ENCODE measurements at places on chromosomes 4 and X.

DNA sequence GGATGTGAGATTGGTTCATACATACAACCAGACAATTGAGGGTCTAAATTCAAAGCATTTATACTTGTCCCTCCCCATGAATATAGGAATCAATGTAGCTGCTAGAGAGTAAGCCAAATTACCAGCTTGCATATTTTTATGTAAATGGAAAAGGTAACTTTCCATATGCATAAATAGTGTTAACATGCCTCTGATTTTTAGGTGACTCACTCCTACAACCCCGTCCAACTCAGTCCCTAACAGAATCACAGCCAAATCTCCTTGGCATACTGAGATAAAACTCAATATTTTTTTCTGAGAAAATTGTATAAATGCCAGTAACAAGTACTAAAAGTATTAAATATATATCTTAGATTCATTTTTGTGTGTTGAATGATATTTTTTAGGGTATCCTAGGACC, 67.2 kb downstream of the INPP4B start:
- DNase-seq: no peak

DNA sequence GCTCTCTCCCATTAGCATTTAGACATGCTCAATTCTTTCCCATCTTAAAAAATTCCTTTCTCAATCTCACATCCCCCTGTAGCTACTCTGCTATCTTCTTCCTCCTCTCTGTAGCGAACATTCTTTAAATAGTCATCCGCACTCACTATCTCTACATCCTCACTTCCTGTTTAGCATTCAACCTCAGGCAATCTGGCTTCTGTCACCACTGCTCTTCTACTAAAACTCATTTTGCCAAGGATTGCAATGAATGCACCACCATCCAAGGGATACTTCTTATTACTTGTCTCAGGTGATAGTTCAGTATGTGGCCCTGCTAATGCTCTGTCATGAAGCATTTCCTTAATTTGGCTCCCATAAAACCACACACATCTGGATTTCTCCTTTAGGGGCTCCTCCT, 10.9 kb upstream of the TET2 start:
- no peak for DNase-seq

GRCh38 chrX:3450881-3451570, 104.6 kb upstream of the MXRA5 start:
- DNase-seq: no peak

- no peak for DNase-seq
Measured at GRCh38 chr4:6152869-6153705, 47.3 kb downstream of the JAKMIP1 start.

GRCh38 chr4:96677499-96677898, 837.6 kb downstream of the PDHA2 start:
- no peak for DNase-seq

DNA sequence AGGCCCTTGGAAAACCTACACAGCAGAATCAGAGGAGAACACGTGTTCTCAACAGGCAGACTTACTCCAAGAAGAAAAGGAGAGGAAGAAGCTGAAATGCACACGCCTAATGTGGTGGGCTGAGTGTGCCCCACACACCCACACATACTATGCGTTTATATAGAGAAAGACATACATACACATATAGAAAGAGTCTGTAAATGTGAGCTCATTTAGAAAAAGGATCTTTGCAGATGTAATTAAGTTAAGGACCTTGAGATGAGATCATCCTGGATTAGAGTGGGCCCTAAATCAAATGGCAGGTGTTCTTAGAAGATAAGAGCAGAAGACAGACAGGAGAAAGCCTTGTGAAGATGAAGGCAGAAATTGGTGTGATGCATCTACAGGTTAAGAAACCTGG, 87.2 kb upstream of the KLF3 start:
- no peak for DNase-seq

DNA sequence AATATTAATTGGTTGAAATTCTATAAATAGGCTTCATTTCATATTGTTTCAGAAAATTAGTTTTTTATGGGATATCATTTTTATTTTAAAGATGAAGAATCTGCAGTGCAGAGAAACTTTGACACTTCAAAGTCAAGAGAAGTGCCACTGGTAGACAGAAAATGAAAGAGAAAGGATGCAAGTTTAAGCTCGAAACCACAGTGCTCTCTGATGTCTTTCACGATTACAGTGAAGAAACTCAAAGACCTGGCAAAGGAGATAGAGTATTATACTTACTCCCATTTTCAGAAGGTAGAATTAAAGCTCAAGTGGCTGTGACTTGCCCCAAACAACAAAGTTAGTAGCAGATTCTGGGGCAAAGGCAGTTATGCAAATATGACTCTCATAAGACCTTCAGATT, 745.4 kb downstream of the TECRL start:
- no peak for DNase-seq

- DNase-seq: no peak
Measured at GRCh38 chrX:15971696-15972095, 117.1 kb upstream of the AP1S2 start.

DNA sequence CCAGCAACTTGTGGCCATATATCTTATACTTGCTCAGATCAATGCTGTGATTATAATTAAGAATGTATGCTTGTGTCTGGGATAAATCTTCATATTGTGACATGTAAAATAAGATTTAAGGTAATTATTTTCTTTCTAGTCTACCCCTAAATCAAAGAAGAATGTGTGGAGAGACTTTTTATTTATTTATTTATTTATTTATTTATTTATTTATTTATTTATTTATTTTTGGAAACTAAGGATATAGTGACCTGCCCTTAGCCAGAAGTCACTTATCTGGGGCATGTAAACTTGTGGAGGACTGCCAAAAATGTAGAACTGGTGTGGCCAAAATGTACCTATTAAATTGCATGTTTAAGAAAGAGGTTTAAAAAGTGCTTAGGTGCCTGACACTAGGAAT, 144.3 kb downstream of the BEND2 start:
- DNase-seq: no peak

DNA sequence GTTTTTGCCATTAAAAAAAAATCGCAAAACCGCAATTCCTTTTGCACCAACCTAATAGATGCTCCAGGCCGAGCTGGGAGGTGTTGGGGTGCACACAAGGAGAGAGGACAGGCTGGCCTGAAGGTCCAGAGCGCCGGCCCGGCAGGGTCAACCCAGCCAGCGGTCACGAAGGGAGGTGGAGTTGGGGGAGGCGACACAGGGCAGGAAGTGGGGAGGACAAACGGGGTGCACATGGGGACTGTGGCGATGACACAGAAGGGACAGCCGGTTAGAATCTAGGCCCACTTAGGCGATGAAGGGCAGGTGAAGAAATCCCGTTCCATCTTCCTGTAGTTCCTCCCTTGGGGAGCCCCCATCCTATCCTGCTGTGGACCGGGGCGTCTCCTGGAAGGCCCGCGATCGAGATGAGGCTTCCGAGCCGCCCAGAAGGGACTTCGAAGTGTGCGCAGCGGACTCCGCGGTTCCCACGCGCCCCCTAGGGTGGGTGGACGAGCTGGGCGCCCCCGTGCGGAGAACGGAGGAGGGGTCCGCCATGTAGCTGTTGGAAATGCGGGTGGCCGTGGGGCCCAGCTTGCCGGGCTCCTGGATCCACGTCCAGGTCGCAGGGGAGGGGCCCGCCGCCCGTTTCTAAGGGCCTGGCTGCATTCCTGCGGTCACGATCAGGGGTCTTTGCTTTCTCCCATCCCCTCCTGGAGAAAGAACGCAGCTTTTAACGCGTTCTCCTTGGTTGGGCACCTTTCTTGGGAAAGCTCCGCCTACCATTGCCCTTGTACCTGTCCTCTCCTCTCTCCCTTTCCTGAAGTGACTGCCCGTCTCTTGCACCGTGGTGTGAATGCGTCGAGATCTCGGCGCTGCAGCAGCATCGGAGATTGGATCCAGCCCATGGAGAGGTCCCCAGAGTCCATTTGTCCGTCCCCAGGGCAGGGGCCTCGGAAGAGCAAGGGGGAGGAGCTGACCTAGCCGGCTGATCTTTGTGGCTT, 17.0 kb upstream of the HPF1 start:
- DNase-seq: peak; percentile 13
